ENCODE measurements at places on chromosomes 7 and 10.
A peak's percentile ranks its signal among the peaks of the same experiment; 100 is the strongest.

DNA sequence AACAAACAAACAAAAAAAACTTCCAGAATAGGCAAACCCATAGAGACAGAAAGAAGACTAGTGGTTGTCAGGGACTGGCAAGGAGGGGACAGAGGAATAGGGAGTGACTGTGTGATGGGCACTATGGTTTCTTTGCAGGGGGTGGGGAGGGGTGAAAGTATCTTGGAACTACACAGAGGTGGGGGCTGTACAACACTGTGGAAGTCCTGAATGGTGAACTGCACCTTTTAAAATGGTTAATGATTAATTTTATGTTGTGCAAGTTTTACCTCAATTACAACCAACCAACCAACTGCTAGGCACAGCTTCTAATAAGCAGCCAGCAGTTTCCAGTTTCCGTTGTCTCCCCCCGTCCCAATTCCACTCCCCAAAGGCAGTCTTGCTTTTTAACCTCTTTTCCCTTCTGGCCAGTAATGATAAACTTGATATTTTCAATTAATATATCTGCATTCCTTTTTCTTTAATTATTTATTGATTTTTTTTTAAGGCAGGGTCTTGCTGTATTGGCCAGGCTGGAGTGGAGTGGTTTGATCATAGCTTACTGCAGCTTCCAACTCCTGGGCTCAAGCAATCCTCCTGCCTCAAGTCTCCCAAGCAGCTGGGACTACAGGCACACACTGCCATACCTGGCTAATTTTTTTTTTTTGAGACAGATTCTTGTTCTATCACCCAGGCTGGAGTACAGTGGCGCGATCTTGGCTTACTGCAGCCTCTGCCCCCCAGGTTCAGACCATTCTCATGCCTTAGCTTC, 46.8 kb downstream of the HIP1 start:
- DNase-seq = no peak

- no peak for DNase-seq
Measured at GRCh38 chr7:158312789-158313188, 274.8 kb downstream of the PTPRN2 start.

DNA sequence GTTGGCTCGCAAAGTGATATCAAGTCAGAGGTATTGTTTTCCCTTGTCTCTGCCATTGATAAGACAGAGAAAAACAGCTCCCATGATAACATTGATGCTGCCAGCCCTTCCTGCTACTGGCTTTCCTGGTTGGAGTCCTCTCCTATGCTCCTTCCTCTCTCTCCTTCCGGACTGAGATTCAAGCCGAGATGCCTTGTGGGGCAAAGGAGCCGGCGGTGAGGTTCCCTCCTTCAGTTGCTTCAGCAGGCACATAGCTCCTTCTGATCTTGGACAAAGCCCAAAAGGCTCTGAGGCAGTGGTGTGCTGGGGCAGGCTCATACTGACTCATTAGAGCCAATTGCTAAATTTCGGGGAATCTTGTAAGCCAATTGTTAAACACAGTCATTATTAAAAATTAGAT, 8.8 kb upstream of the ZCCHC24 start:
- DNase-seq = no peak

DNA sequence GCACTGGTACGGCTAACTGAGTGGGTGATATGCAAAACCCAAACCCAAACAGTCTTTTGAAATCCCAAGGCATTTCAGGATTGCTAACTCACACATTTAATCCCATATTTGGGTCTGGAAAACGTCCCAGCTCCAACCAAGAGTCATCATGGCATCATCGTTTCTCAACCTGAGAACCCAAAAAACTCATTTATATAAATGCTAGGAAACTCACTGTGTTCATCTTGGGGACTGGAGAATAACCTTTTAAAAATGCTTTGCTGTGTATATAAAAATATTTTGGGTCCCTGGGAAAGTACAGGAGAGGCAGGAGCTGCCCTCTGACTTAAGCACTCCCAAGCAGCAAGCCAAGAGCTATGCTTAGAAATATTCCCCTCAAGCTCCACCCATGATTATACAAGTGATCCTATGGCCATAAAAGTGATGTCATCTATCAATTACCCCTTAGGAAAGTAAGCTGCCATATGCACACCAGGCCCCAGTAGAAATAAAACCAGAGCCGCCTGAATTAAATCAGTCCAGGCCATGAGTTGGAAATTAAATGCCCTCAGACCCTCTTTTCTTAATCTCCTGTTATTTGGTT, 352.1 kb downstream of the FRMD4A start:
- no peak for DNase-seq

GRCh38 chr7:129069021-129069420, 14.1 kb upstream of the TNPO3 start:
- DNase-seq = no peak

- no peak for DNase-seq
Measured at GRCh38 chr7:6299774-6300173, 27.4 kb upstream of the CYTH3 start.

DNA sequence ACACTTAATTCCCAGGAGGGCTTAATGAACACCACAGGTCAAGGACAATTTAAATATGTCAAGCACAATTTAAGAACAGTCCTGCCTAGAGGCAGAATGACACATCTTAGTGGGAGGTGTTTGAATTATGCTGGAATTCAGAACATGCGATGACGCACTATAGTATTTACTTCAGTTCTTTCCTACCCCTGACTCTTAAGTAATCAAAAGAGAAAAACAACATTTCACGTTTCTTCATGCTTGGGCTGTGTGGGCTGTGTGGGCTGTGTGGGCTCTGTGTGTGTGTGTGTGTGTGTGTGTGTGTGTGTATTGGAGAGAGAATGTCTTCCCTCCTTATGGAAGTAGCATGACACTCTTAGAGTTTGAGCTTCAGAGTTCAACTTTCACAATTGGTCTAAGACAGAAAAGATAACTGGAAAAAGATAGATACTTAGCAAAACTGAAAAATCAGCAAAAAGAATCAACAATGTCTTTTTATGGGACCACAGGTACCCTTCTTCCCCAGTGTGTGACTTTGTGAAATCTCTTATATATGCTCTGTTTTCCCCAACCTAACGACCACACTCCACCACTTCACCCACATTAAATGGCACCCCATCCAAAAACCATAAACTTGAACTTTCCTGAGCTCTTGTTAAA, 33.7 kb upstream of the CABCOCO1 start:
- DNase-seq = no peak

DNA sequence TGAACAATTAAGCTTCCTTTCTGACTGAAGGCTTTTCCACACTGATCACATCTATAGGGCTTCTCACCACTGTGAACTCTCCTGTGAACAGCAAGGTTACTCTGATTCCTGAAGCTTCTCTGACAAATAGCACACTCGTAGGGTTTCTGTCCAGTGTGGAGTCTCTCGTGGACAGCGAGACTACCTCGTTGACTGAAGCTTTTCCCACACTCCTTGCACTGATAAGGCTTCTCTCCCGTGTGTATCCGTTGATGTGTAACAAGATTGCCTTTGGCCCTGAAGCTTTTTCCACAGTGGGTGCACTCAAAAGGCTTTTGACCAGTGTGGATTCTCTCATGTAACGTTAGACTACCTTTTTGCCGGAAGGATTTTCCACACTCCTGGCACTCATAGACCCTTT, 4.4 kb downstream of the ZNF32 start:
- DNase-seq = no peak

GRCh38 chr10:71263376-71263775, 51.0 kb downstream of the UNC5B start:
- no peak for DNase-seq

DNA sequence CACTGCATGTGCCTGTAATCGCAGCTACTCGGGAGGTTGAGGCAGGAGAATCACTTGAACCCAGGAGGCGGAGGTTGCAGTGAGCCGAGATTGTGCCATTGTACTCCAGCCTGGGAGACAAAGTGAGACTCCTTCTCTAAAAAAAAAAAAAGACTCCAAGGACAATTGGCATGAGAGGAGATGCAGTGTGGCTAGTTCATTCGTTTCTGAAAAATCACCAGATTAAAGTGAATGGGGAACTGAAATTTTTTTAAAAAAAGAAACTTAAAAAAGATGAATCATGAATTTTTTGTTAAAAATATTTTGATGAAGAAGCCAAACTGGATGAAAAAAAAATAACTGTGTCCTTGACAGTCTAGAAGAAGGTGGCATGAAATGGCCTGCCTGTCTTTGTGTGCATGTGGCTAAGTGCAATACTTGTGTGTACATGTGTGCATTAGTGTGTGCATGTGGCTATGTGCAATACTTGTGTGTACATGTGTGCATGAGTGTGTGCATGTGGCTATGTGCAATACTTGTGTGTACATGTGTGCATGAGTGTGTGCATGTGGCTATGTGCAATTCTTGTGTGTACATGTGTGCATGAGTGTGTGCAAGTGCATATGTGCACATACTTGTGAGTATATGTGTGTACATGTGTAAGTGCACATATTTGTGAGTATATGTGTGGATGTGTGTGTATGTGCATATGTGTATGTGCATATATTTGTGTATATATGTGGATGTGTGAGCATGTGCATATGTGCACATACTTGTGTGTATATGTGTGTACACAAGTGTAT, 391.7 kb upstream of the KLF6 start:
- no peak for DNase-seq

GRCh38 chr7:157814931-157815705, 478.3 kb downstream of the DNAJB6 start:
- DNase-seq = no peak

- DNase-seq = no peak
Measured at GRCh38 chr7:48245751-48246472, 74.7 kb downstream of the ABCA13 start.

GRCh38 chr10:100122780-100123179, 41.1 kb upstream of the CPN1 start:
- DNase-seq = no peak

- DNase-seq = no peak
Measured at GRCh38 chr7:68421712-68422111, 1176.6 kb upstream of the AUTS2 start.

- DNase-seq = no peak
Measured at GRCh38 chr7:155878250-155878649, 66.0 kb upstream of the SHH start.

GRCh38 chr10:4150676-4151075, 365.7 kb upstream of the KLF6 start:
- DNase-seq = no peak

DNA sequence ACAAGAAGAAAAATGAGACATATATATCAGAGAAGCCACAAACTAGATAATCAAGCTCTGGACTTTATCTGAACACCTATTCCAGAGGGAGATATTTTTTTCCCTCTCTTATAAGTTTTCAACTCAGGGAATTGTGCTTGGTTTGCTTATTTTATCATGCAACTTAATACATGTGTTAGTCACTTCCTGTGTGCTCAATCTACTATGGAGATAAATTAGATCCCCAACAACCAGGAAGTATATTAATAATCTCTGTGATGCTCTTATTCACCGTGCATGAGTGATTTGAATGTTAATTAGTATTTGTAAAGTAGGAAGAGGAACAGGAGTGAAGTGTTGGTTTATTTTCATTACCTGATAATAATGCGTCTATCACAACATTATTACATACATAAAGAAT, 38.8 kb upstream of the ZNF365 start:
- no peak for DNase-seq

DNA sequence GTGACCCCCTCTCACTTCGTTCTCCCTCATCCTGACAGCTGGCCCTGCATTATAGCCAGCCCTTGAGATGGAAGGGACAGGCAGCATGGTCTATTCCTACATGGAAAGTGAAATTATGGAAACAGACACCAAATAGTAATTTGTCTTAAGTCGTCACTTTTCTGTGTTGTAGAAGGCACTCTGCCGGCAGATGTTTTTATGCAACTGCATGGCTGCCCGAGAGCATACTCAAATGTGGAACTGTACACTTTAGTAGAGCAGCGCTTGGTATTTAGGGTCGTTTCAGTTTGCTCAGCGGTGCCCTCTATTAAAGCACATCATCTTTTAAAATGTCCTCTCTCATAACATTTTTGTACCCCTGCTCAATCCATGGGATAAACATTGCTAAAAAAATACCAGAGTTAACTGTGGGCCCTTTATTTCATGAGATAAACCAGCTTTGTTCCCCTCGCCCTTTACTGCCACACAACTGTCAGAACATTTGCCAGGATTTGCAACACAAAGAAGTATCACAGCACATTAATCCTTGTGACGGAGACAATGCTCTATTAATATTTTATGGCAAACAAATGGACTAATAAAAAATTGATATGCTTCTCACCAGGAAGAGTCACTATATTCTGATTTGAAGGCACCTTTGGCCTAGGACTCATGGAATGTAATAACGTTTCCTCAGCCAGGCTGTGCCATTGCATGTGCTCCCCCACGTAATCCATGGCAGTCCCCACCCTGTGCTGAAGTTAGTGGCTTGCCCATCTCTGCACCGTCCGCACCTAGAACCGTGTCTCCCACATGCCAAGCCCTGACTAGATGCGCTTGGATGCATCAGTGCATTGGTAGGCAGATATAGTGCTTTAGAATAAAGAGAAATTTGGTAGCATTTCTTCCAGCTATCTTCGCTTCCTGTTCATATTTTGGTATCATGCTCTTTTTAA, 221.3 kb downstream of the PAXIP1 start:
- DNase-seq = no peak

GRCh38 chr10:89389254-89389653, 3.2 kb upstream of the IFIT1 start:
- no peak for DNase-seq

- no peak for DNase-seq
Measured at GRCh38 chr7:100888988-100889750, at the start of gene UFSP1. Gene UFSP1, minus strand, starts transcription at chr7:100889715. Its CDS starts 444 bp downstream, at chr7:100889271.

DNA sequence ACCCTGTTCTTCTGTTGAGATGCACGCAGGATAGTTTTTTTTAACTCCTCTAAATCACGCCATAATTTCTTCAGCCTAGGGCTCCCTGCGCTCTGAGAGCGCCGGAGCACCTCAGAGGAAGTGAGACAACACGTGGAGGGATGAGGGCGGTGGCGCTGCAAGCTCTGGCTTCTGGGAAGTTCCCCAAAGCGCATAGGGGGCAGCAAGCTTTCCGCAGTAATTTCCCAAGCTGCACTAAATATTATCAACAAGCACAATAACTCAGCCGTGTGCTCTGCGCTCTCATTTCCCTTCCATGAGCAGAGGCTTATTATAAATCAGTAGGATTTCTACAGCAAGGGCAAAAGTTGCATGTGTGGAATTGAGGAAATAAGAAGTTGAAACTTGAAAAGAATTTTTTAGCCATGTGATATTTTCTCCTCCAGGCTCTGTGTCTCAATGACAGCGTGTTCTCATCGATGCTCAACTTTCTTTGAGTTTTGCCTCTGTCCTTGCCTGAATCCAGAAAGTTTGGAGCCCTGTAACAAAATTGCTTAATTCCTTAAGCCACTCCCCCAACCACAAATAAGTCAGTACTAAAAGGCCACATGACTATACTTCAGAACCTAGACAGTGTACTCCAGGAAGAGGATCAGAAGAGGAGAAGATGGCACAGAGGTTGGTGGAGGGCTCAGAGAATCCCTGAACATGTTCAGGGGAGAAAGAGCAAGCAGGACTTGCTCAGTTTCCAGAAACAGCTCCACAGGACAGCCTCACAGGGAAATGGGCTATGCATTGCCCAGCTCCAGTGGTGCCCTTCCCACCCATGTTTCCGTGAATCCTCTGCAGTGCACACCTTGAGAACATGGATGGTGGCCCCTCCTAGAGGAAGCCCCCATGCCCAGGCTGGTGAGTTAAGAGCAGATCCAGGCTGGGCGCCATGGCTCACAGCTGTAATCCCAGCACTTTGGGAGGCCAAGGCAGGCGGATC, 221.5 kb upstream of the GHITM start:
- DNase-seq = peak; percentile 21

GRCh38 chr10:73229567-73229966, 17.5 kb downstream of the DNAJC9 start:
- no peak for DNase-seq

- no peak for DNase-seq
Measured at GRCh38 chr7:107069457-107069856, 25.0 kb downstream of the PRKAR2B start.

Measured in activated CD4-positive, alpha-beta T cell treated with anti-CD3 and anti-CD28 coated beads, Interleukin-2, amount 50 U/mL, for 16 hours (primary cell).